Stimulated activated CD8-positive, alpha-beta memory T cell treated with anti-CD3 and anti-CD28 coated beads, Interleukin-4, amount 100 ng/mL, for 48 hours (primary cell): ENCODE measurements at places on chromosomes 1 and 21.

- DNase-seq = no peak
Observed at GRCh38 chr1:207056673-207057072, 3.6 kb downstream of the PFKFB2 start.

GRCh38 chr1:43270421-43271095, 775 bp downstream of the TMEM125 start:
- DNase-seq = peak; percentile 36

- no peak for DNase-seq
Observed at GRCh38 chr1:71488555-71489252, 407.9 kb upstream of the ZRANB2 start.

GRCh38 chr1:72896256-72896655, 613.9 kb upstream of the NEGR1 start:
- DNase-seq = no peak

GRCh38 chr1:193489191-193489590, 302.8 kb upstream of the B3GALT2 start:
- no peak for DNase-seq

DNA sequence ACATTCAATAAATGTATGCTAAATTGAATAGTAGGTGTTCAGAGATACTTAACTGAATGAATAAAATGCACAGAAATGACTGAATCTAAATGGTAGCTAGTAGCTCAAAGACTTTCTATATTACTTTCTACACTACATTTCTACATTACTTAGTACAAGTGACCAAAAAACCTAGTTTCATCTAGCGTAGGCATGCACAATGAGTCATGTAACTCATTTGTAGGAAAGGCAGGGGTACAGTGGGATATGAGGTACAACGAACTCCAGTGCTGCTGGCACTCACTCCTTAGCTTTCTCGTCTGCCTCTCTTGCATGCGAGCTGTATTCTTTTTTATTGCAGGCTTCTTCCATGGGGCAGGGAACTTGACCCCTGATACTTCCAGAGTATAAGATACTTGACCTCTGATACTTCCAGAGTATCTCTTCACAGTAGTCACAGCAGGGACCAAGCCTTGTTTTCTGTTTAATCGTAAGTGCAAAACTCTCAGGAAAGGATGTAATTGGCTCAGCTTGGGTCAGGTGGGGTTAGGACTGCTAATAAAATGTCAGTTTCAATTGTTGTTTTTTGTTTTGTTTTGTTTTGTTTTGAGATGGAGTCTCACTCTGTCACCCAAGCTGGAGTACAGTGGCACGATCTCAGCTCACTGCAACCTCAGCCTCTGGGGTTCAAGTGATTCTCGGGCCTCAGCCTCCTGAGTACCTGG, 4.9 kb upstream of the ATP2B4 start:
- DNase-seq = no peak

DNA sequence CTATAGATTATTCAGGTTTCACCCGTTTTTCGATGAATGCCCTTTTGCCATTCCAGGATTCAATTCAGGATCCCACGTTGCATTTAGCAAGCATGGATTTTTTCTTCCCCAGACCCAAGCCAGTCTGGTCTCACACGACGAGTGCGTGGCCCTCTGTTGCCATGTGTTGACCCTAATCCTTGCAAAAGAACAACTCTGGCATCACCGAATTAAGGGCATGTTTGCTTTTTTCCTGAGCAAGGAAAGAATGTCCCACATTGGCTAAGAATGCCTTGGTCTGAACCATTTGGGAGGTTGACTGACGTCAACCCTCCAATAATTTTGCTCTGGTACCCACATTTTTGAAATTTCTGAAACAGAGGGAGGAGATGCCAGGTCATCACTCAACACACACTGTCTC, 153.0 kb upstream of the WNT4 start:
- DNase-seq = no peak

DNA sequence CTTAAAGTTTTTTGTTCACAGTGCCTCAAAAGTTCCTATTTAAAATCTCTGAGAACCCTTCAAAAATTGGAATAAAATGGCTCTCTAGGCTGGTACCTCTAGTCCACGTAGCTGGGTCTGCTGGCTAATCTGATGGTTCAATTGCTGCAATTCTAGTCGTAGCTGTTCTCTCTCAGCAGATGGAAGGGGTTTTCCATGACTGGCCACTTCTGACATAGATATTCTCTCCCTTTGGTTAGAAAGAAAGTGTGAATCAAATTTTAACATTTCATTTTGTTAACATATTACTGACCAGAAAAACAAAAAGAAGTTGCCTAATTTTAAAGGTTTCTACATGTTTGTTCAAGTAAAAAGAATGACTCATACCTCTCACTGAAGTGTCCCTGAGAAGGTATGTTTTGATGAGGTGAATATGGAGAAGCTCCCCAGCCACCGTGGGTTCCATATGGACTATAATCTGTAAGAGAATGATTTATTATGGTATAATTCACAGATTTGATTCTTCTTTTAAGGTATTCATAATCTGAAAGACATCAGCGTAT, 29.3 kb upstream of the SERPINC1 start:
- DNase-seq = no peak

DNA sequence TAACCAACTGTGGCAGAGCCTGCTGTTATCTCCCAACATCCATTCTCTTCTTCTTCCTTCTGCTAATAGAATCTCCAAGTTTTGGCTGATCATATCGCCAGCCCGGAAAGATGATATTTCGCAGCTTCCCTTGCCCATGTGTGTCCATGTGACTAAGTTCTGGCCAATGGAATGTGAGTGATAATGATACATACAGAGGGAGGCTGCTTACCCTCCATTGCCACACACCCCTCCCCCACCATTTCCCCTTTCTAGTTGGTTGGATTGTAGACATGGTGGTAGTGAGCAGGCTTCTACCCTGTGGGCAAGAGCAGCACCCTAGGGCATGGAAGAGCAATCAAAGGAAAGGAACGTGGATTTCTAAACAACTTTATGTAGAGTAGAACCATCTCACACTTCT, 48.8 kb downstream of the SLC9C2 start:
- DNase-seq = no peak

GRCh38 chr1:248857749-248858095, 1.2 kb downstream of the ZNF692 start:
- no peak for DNase-seq

- no peak for DNase-seq
Observed at GRCh38 chr1:59155351-59155750, 141.5 kb upstream of the FGGY start.

DNA sequence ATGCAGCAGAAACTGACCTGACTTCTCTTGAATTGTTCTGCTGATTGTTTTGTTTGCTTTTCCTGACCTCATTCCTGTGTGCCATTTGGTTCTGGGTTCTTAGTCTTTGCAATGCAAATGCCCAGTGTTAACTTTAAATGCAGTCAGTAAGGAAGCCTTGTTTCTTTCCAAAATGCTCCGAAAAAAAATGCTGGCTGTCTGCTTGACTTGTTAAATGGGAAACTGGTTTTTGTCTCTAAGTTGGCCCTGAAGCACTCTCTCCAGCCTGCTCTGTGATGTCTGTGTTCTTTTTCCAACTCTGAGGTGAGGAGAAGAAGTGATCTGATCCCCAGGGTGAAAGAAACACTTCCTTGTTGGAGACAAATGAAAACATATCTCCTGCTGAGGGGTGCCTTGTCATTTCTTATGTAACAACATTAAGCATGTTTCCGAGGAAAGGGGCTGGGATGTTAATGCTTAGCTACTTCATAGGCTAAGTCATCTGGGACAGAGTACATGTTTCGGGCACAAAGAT, 256.3 kb upstream of the ADGRL4 start:
- DNase-seq = no peak

- no peak for DNase-seq
Observed at GRCh38 chr21:35390013-35390776, 341.1 kb upstream of the RUNX1 start.

GRCh38 chr1:206784471-206784903, 12.2 kb upstream of the IL10 start:
- DNase-seq = peak; percentile 93

DNA sequence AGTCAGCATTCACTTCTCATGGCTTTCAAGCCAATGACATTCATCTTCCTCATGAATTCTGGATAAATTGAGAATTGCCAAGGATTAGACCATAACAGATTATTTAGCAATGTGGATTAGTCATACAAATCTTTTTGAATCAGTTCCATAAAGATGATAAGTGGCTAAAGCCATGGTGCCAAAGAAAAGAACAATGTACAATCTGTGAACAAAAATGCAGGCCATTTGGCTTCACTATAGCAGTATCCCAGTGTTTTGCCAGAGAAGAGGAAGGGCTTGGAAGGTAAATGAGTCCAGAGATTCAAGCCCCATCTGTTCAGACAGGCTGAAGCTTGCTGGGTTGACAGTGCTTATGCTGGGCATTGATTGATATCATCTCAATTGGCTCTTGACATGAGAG, 376.4 kb upstream of the LRRC7 start:
- DNase-seq = no peak

- DNase-seq = no peak
Observed at GRCh38 chr1:246577082-246577719, 10.9 kb downstream of the CNST start.

DNA sequence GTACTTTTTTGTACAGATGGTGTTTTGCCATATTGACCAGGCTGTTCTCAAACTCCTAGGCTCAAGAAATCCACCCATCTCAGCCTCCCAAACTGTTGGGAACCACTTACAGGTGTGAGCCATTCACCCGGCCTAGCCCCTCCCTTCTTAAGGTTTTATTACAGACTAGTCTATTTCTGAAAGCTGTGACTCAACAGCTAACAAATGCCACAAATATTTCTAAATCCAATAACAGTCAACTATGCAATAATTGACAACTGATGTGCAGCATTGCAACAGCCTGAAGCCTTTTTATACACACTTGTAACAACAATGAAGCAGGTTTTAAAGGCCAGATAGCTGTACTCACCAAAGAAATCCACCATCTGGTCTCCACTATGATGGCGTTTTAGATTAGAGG, 51.4 kb downstream of the GRIK1 start:
- DNase-seq = no peak

DNA sequence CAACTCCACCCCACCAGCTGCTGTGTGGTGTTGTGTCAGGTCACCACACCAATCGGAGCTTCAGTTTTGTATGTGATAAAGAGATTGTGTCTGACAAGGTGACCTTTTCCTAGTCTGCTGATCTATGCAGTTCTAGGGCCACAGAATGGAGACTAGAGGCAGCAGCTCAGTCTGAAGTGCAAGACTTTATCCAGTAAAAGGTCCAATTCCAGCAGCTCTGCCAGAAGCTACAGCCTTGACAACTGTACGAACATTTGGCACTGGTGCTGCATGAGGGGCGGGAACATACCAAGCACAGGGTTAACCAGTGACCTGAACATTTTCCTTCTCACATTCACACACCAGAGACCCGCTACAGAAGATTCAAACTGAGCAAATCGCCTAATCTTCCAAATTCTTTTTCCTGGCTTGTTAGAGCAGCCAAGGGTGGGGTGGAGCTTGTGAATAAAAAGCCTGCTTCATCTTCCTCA, 9.3 kb downstream of the FMO1 start:
- DNase-seq = no peak

DNA sequence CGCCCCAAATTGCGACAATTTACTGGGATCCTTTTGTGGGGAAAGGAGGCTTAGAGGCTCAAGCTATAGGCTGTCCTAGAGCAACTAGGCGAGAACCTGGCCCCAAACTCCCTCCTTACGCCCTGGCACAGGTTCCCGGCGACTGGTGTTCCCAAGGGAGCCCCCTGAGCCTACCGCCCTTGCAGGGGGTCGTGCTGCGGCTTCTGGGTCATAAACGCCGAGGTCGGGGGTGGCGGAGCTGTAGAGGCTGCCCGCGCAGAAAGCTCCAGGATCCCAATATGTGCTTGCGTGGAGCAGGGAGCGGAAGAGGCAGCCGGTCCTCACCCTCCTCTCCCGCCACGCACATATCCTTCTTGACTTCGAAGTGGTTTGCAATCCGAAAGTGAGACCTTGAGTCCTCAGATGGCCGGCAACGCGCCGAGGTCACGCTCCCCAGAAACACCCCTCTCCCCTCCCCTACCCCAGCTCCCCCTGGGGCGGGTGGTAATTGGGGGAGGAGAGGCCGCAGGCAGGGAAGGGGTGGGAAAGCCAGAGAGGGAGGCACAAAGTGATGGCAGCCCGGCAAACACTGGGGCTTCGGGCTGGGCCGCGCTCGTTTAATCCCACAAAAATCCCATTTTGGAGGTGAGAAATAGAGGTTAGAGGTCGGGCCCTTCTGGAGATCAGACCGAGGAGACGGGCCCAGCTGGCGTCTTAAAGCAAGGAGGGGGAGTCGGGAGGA, 6.2 kb downstream of the SIM2 start:
- DNase-seq = no peak

DNA sequence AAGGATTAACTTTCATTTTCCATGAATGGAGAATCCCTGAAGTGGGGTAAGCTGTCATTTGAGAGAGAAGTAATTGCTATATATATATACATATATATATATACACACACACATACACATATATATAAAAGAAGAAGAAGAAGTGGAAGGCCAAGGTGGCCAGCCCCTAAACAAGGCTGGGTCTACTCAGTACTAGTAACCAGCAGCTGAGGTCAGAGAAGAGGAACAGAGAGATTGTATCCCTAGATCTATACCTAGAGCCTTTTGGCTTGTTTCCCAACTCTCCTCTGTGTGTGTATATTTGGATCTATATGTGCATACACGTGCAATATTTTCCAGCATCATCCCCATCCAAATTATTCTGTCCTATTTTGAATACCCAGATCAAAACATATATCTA, 5.2 kb downstream of the TNFSF4 start:
- DNase-seq = no peak

DNA sequence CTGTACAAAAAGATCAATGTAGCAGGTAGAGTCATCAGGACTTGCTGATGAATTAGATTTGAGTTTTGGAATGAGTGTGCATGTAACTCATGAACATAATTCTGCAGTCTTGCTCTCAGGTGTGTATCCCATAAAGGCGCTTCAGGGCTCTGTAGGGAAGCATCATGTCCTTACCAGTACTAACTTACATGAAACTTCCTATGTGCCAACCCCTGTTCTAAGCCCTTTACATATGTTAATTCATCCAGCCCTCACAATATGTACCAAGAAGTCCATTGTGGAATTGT, 2.1 kb upstream of the FCRLB start:
- no peak for DNase-seq

- DNase-seq = no peak
Observed at GRCh38 chr1:68321084-68321685, 88.9 kb upstream of the WLS start.

DNA sequence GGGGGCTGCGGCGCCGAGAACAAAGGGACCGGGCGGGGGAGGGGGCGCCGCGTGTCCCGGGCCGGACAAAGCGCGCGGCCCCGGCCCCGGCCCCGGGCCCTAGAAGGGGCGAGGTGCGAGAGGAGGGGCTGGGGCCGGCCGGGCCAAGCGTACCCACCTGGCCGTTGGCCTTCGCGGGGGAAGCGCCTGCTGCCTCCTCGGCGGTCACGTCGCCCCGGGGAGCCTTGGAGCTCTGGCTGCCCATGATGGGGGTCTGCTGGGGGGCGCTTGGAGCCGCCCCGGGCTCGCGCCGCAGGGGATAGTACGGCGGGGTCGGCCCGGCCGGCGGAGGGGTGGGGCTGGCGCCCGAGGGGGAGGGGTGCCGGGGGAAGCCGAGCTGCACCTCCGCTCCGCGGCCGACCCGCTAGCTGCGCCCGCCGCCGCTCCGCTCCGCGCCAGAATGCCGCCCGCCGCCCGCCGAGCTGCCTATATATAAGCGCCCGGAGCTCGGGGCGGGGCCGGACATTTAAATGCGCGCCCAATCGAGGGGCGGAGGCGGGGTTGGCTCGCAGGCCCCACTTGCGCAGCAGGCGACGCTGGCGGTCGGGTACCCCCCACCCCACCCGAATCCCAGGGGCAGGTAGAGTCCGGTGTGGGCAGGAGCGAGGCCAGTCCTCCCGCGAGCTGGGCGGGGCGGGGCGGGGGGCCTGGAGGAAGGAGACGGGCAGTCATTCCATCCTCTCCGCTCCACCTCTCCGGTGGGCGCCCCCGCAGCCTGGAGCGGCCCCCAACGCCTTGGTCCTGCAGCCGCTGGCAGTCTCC, at the start of gene MARCKSL1:
TSS of gene MARCKSL1 (minus strand) at position 444 of the 801 bp plus-strand sequence. CDS start at position 244, 200 bp downstream.
- peak; percentile 89 for DNase-seq
